ENCODE measurements at places on chromosomes 2 and 18.

GRCh38 chr18:75229437-75229836 is 18.8 kb downstream of the TSHZ1 start:
- no peak for DNase-seq

GRCh38 chr18:58394046-58394445 is 234.8 kb downstream of the ALPK2 start:
- DNase-seq, result no peak

GRCh38 chr2:231884438-231885140 is 41.6 kb downstream of the NPPC start:
- no peak for DNase-seq

DNA sequence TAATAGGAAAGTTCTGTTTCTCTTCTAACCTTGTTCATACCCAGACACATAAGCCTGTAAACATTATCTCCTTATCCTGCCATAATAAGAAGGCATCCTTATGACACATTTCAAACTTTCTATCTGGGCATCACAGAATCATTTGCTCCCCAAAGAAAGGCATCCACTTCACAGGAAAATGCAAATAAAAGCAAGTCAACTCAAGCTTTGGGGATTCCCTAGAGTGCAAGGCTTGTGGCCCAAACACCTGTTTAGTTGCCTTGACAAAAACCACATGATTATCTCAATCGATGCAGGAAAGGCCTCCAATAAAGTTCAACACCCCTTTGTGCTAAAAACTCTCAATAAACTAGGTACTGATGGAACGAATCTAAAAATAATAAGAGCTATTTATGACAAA is 195.7 kb upstream of the GALNT5 start:
- no peak for DNase-seq

DNA sequence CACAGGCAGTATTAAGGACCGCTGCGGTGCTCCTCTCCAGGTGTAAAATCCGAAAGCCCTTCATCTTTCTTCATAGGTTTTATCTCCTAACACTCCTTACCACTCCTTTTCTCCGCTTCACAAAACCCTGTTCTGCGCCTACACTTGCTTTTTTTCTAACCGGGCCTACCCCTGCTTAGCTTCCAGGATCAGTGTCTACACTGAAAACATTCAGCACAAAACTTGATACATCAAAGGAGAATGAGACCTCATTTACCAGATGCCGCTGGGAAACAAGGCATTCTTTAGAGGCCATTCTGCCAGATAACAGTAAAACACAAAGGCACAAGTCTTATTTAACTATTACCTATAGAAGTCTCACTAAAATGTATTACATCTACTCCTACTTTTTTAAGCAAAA is 13.1 kb downstream of the CHST10 start:
- DNase-seq, result no peak

- no peak for DNase-seq
Measured at GRCh38 chr2:177724398-177725287, 332.1 kb downstream of the AGPS start.

- no peak for DNase-seq
Measured at GRCh38 chr2:33373986-33374385, 102.5 kb upstream of the RASGRP3 start.

- DNase-seq, result no peak
Measured at GRCh38 chr2:1972948-1973347, 228.6 kb upstream of the PXDN start.

GRCh38 chr2:220550995-220551700 is 923.7 kb downstream of the SLC4A3 start:
- no peak for DNase-seq

- no peak for DNase-seq
Measured at GRCh38 chr2:177753682-177754491, 318.7 kb downstream of the PDE11A start.

GRCh38 chr2:70529610-70530009 is 24.0 kb downstream of the TGFA start:
- no peak for DNase-seq

DNA sequence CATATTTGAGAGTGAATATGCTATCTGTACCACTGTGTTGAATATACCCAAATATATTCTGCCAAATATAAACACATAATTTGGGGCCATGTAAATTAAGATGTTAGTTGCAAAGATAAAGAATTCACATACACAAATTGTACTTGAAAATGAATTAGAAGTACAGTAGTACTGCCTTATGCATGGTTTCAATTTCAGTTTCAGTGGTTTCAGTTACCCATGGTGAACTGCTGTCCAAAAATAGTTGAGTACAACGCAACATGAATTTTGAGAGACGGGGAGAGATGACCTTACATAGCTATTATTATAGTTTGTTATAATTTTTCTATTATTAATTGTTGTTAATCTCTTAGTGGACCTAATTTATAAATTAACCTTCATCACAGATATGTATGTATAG is 1313.0 kb upstream of the FAM98A start:
- no peak for DNase-seq

- no peak for DNase-seq
Measured at GRCh38 chr18:68608851-68609490, 105.9 kb downstream of the TMX3 start.
